ENCODE measurements at places on chromosomes 1 and 21.
A peak's percentile ranks its signal among the peaks of the same experiment; 100 is the strongest.

DNA sequence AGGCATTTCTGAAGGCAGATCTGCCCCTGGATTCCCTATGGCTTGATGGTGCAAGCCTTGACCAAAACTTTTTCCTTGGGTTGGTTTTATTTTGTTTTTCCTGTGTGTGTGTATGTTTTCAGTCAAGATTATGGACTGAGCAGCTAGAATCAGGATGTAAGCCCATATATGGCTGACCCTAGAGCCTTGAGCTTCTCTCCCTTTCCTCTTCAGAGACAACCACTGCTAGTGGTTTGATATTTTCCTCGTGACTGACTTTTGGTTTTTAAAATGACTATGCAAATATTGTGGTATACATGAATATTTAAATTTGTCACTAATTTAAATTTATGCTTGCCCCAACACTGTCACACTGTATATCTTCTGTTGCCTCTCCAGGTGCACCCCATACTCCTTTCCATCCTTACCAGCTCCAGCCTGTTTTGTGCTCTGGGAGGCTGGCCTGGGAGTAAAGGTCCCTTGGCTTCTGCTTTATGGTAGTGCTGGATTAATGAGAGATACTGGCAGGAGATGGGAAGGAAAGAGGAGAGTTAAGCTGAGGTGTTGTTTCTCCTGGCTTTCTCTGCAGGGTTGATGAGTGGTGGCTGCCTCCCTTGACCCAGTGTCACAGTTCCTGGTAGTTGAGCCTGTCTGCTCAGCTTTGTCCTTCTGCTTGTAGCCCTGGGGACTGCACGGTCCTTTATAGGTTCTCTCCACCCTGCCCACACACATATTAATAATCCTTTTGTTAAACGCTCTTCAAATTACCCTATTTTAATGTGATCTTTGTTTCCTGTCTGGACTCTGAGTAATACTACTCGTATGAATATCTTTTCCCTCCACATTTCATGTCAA, 44.4 kb downstream of the RWDD3 start:
- no peak for DNase-seq

DNA sequence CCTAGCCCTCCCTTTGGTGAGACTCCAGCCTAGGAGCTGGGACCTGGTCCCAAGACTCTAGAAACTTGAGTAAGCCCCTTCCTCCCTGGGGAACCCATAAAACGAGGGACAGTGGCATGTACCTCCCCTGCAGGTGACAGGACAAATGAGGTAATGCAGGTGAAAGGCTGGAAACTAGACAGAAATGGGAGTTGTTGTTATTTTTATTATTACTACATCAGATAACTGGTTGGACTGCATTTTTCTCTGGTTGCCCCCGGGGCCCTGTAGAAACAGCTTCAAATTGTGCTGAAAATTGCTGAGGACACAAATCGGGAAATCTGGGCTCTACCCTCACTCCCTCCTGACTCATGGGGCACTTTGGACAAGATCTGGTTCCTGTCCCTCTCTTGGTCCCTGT, 132.3 kb upstream of the WNT4 start:
- DNase-seq, result no peak

GRCh38 chr1:31551208-31551607, 25.1 kb upstream of the TINAGL1 start:
- no peak for DNase-seq

- no peak for DNase-seq
Measured at GRCh38 chr1:119687434-119688079, 24.2 kb upstream of the PHGDH start.

DNA sequence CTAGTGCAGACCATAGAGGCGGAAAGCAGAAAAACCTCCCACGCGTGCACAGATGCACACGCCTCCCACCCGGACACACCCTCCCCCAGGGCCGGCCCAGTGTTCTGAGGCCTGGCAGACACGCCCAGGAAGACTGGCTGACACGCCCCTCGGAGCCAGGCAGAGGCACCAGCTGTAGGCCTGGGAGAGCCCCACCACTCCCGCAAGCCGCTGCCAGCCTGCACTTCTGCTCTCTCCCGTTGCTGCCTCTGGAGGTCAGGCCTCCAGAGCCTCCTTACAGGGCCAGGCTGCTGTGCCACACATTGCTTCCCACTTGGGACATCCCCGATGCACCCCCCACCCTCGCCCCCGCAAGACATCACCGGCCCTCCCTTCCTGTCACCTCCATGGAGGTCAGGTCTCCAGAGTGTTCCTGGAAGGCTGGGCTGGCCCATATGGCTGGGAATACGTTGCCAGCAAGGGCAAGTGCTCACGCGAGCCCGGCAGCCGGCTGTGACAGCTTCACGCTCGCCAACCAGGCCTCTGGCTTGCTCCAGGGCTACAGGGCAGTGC, 40.4 kb downstream of the CASZ1 start:
- peak; percentile 77 for DNase-seq

- no peak for DNase-seq
Measured at GRCh38 chr1:41683681-41684500, 199.4 kb upstream of the EDN2 start.

DNA sequence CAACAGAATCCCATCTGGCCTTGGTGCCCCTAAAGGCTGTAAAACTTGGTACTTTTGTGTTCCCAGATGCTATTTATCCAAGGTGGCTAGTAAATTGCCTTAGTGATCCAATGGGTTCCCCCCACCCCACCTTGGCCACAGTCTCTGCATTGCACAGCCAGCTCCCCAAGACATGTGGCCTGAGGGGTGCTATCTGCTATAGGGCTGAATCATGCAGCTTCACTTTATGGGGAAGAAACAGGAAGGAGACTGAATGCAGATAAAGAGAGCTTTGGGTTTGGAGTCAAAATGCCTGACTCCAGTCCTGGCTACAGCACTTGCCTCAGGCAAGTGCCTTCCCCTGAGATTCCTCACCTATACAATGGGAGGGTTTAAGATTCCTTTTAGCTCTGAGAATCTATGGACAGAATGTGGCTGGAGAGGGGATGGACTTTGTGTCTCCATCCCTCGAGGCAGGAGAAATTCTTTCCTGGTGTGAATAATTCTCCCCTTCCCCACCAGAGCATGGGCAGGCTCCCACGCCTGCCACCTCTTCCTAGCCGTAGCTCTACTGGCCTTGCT, 6.5 kb downstream of the RHEX start:
- no peak for DNase-seq

DNA sequence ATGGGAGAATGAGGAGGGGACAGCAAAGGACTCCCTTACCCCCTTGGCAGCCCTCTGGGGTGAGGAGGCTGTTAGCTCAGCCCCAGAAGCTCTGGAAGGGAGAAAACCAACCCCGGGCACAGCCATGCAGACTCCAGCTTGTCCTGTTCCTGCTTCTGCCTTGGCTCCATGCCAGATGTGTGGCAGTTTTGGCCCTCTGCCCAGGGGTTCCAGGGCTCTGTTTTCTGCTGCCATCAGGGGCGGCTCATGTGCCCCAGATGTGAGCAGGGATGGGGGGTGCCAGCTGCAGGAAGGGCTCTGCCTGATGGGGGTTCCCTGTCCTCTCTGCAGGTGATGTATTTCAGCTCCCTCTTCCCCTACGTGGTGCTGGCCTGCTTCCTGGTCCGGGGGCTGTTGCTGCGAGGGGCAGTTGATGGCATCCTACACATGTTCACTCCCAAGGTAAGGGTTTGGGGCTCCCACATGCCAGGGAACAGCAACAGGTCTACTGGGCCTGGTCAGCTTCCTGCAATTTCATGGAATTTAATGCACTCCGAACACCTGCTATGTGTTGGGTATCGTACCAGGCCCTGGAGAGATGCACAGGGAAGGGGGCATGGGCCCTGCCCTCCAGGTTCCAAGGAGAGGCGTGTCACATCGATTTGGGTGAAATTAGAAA, 26.1 kb downstream of the SLC6A17 start:
- peak; percentile 80 for DNase-seq

- no peak for DNase-seq
Measured at GRCh38 chr1:83900524-83900923, 98.4 kb downstream of the TTLL7 start.

DNA sequence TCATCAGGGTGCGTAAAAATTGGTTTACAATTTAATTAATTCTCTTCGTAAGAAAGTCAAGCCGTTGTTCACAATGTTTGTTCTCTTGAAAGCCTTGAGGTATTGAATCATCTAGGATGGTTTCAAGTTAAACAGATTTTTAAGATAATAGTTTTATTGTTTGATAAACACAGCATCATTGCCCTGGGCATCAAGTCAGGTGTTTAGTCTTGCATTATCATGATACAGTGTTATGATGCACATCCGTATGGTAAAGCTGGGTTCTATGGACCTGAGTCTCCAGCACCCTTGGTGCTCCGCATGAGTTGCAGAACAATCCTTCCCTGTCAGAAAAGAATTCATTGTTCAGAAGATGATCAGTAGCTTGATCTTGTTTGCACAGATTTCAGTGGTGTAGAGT, 359.5 kb downstream of the LMO4 start:
- DNase-seq, result no peak

- no peak for DNase-seq
Measured at GRCh38 chr1:85093644-85094043, 45.3 kb upstream of the MCOLN3 start.

- DNase-seq, result no peak
Measured at GRCh38 chr1:205927676-205928075, 15.6 kb downstream of the SLC26A9 start.

GRCh38 chr1:164470996-164471395, 88.0 kb upstream of the PBX1 start:
- DNase-seq, result no peak

DNA sequence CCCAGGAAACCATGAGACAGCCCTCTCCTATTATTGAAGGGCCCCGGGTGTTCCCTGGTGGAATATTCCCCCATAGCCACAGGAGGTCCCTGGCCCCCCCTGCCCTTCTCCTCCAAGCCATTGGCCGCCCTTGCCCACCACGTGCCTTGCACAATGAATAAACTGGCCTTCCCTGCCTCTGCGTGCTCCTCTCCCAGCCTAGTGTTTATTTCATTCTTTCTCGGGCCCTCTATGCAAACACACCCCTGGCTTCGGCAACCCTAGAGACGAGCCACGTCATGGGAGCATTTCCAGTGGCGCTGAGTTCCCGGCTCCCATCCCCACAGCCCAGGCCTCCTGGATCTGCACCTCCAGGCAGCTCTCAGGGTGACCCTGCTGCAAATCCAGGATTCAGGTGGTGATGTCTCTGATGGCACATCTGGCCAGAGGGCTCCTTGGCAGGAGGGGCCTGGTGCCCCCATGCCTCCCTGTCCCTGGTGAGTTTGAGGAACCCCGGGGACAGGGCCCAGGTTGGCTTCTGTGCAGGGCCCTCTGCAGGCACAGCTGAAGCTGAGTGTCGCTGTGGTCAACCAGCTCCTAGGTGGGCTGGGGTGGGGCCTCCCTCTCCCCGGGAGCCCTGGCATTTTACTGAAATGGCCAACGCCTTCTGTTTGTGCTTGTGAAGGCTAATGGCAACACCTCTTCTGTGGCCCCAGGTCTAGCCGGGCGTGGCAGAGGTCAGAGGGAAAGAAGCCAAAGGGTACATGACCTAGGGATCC, 6.2 kb downstream of the KRTAP10-12 start:
- DNase-seq, result no peak

GRCh38 chr1:9069326-9070100, at the start of gene SLC2A5:
Gene SLC2A5, minus strand, starts transcription at chr1:9069635. Its CDS starts 99 bp downstream, at chr1:9069536.
- DNase-seq, result peak; percentile 91

- no peak for DNase-seq
Measured at GRCh38 chr1:39652554-39652953, 13.1 kb upstream of the HEYL start.

DNA sequence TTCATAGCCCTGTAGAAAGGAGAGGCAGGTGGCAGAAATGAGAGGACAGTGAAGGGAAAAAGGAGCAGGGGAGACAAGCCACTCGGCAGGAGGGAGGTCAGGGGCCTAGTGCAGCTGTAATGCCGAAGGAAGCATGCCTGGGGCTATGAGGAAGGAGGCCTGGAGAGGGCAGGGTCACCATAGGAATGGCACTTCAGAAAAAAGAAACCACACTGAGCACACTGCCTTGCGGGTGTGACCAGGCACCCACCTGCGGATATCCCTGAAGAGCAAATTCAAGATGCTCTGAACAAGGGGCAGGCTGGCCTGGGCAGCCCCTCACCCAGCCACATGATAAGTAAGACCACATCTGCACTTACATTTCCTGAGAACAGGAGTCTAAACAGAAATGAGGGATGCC, 104.7 kb downstream of the JAK1 start:
- DNase-seq, result no peak

DNA sequence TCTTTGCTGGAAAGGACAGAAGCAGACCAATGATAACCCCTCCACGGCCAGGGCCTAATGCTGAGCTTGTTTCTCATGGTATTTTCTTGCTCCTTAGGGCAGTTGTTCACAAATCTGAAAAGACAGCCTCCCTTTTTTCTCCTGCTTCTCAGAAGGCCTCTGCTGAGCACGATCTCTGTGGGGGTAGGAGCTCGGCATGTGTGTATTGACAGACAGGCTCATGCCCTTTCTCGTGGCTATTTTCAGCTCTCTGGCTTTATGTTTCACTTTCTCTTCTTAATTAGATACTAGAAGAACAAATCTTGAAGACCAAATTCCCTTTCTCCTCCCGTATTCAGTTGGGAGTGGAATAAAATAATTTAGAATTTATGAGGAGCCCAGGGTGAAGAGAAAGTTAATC, 768 bp upstream of the RIIAD1 start:
- DNase-seq, result peak; percentile 82

DNA sequence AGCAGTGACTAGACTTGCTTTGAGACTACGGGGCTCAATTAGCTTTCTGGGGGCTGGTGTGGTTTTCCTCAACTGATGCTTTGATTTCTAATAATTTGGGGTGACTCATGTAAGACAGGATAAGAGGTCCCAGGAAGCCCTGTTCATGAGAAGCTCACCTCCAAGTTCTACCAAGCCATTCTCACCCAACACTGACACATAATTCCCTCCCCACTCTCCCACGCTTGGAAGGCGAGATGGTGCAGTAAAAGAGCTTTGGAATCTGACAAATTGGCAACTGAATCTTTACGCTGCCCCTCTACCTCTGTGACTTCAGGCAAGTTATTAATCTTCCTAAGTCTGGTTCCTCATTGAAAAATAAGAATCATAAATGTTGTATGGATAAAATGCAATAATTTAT, 299.1 kb upstream of the DUSP10 start:
- no peak for DNase-seq

- DNase-seq, result no peak
Measured at GRCh38 chr1:212691561-212692071, 8.0 kb downstream of the BATF3 start.

- DNase-seq, result no peak
Measured at GRCh38 chr1:20138346-20138745, 777 bp upstream of the PLA2G2F start.

- DNase-seq, result no peak
Measured at GRCh38 chr1:171279234-171279633, 30.9 kb downstream of the FMO1 start.

- DNase-seq, result no peak
Measured at GRCh38 chr1:35187816-35188342, 5.1 kb downstream of the SFPQ start.

GRCh38 chr1:101240041-101240430, 3.2 kb downstream of the S1PR1 start:
- no peak for DNase-seq

- DNase-seq, result peak; percentile 51
Measured at GRCh38 chr1:21189906-21190500, 13.3 kb upstream of the EIF4G3 start.

- DNase-seq, result no peak
Measured at GRCh38 chr21:34692458-34693020, 23.7 kb downstream of the CLIC6 start.

- DNase-seq, result no peak
Measured at GRCh38 chr1:186864296-186864695, 35.5 kb downstream of the PLA2G4A start.

- no peak for DNase-seq
Measured at GRCh38 chr21:45016406-45017038, 57.9 kb upstream of the ADARB1 start.
